Regular cardiac myocyte (primary cell): ENCODE measurements at places on chromosomes 2 and 18. TPM values are rescaled to one million over a fixed set of nuclear protein-coding genes. Genes with fewer than 3 reads are reported as not detected.

Gene CAPN14
- total RNA-seq = under 0.01 and 0.28 TPM in 2 replicates

Gene QPCT
- 3.8 and 35.0 TPM in 2 replicates for total RNA-seq

Gene WDR33
- total RNA-seq = 22.8 and 24.0 TPM in 2 replicates

Gene ZFP36L2
- 2.3 and 3.9 TPM in 2 replicates for total RNA-seq

Gene ACMSD
- 0.28 TPM in 1 of 2 replicates, not detected in the other for total RNA-seq

Gene INO80D
- 5.1 and 5.6 TPM in 2 replicates for total RNA-seq

Gene MYL1
- not detected in 2 replicates for total RNA-seq

Gene ATP6V1C2
- under 0.01 TPM in 1 of 2 replicates, not detected in the other for total RNA-seq

Gene MAPK4
- total RNA-seq = not detected in 2 replicates

Gene ATOH8
- 28.2 and 28.6 TPM in 2 replicates for total RNA-seq

Gene GALM
- 14.0 and 25.1 TPM in 2 replicates for total RNA-seq

Gene DSC3
- total RNA-seq = under 0.01 and 0.19 TPM in 2 replicates

Gene FAP
- 41.2 and 274 TPM in 2 replicates for total RNA-seq

Gene CD302
- total RNA-seq = 1.9 and 5.4 TPM in 2 replicates

Gene COL4A3
- 0.58 and 11.0 TPM in 2 replicates for total RNA-seq

Gene ERFE
- 1.2 and 2.8 TPM in 2 replicates for total RNA-seq

Gene XPO1
- total RNA-seq = 276 and 362 TPM in 2 replicates

Gene HOXD12
- total RNA-seq = not detected in 2 replicates

Gene XIRP2
- total RNA-seq = under 0.01 TPM in 1 of 2 replicates, not detected in the other

Gene POTEC
- total RNA-seq = under 0.01 TPM in 2 replicates

Gene CABLES1
- 14.6 and 18.6 TPM in 2 replicates for total RNA-seq

Gene PLEKHB2
- total RNA-seq = 140 and 209 TPM in 2 replicates

Gene SERPINB10
- total RNA-seq = not detected in 2 replicates

Gene GPBAR1
- total RNA-seq = 0.19 and 0.28 TPM in 2 replicates

Gene CHST9
- under 0.01 TPM in 2 replicates for total RNA-seq

Gene RUFY4
- total RNA-seq = not detected in 2 replicates

Gene TDRD15
- total RNA-seq = not detected in 2 replicates

Gene ANKRD44
- total RNA-seq = 15.8 and 17.8 TPM in 2 replicates

Gene CPS1
- 27.4 and 40.3 TPM in 2 replicates for total RNA-seq

Gene CPLX4
- not detected in 2 replicates for total RNA-seq

Gene CCDC150
- total RNA-seq = 3.9 and 6.7 TPM in 2 replicates

Gene STARD6
- 0.28 TPM in 1 of 2 replicates, not detected in the other for total RNA-seq

Gene DIPK1C
- not detected in 2 replicates for total RNA-seq

Gene OTOS
- not detected in 2 replicates for total RNA-seq

Gene SPDYA
- 0.58 and 0.85 TPM in 2 replicates for total RNA-seq

Gene CROCC2
- total RNA-seq = not detected in 2 replicates

Gene LIMS4
- 8.1 and 14.1 TPM in 2 replicates for total RNA-seq

Gene SGPP2
- under 0.01 and 0.28 TPM in 2 replicates for total RNA-seq

Gene KLHL14
- total RNA-seq = under 0.01 TPM in 1 of 2 replicates, not detected in the other

Gene ALPI
- not detected in 2 replicates for total RNA-seq

Gene LIPG
- total RNA-seq = 24.5 and 48.9 TPM in 2 replicates

Gene GALNT5
- 87.6 and 183 TPM in 2 replicates for total RNA-seq

Gene AMER3
- total RNA-seq = not detected in 2 replicates

Gene TP53I3
- 22.3 and 34.5 TPM in 2 replicates for total RNA-seq

Gene ANO7
- 0.38 and 0.85 TPM in 2 replicates for total RNA-seq

Gene PPP4R3B
- 44.0 and 52.0 TPM in 2 replicates for total RNA-seq

Gene SDC1
- total RNA-seq = 14.4 and 19.6 TPM in 2 replicates

Gene NETO1
- not detected in 2 replicates for total RNA-seq

Gene ANKRD39
- 3.4 and 14.2 TPM in 2 replicates for total RNA-seq

Gene TUBA3D
- total RNA-seq = not detected in 2 replicates

Gene ATP6V1B1
- total RNA-seq = 0.38 and 1.7 TPM in 2 replicates

Gene CIB4
- total RNA-seq = not detected in 2 replicates

Gene GBX2
- total RNA-seq = not detected in 2 replicates

Gene KLHL29
- 2.9 and 3.4 TPM in 2 replicates for total RNA-seq

Gene PELI1
- total RNA-seq = 16.1 and 18.6 TPM in 2 replicates

Gene ACP1
- total RNA-seq = 74.2 and 85.7 TPM in 2 replicates
